MCF 10A (cell line): ENCODE measurements at places on chromosomes 11 and 22. TPM values are rescaled to one million over a fixed set of nuclear protein-coding genes. Genes with fewer than 3 reads are reported as not detected.

The CREB3L1 gene
- total RNA-seq = not detected in 2 replicates

DNA sequence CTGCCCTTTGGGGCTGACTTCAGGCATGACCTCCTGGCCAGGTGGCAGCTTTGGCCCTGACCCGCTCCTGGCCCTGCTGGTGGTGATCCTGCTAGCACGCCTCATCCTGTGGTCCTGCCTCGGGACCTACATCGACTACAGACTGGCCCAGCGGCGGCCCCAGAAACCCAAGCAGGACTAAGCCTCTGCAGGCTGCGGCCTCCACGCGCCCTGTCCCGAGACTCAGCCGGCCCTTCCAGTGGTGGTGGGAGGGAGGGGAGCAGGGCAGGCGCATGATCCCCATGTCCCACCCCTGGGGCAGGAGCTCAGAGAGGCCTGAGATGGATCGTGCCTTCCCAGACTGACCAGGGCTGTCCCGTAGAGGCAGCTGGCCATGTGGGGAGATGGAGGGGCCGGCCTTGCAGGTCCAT lies 2.1 kb downstream of the SMIM38 start:
- no peaks in the 10 kb centered on the region for H3K27me3 ChIP-seq
- peaks cover 5% of the 10 kb centered on the region for H3K4me1 ChIP-seq

- peaks cover 13% of the 10 kb centered on the region for H3K27me3 ChIP-seq
- no peaks in the 10 kb centered on the region for H3K4me1 ChIP-seq
- no peak for DNase-seq
- no peaks in the 10 kb centered on the region for H3K36me3 ChIP-seq
- no peak overlapping the region for H3K27ac ChIP-seq
Observed at GRCh38 chr11:112881461-112881860, 79.8 kb upstream of the NCAM1 start.

DNA sequence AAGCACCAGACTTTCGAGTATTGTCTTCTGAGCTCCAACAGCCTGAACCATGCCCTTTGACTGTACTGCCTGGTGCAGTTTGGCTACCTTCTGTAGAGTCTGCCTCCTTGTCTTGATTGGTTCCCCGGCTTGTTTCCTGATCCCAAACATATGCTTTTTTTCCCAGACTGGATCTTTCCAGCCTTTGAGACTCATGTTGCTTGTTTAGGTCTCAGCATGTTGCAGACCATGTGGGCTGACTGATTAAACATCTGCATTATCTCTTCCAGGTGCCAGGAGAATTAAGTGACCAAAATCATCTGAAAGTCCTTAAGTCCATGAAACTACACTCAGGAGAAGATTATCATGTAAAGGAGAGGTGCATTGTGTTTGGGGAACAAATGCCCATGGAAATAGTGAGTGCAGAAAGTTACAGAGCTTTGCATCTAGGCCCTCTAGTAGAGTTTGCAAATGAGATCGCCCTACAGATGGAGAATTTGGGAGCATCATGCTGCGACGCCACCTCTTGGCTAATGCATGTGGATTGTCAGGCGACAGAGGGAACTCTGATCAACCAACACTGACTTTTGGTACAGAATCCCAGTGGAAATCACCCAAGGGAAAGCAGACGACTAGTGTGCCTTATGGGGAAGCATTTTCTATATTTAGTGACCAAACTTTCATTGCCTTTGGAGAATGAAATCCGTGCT lies 188.8 kb downstream of the BLID start:
- no peaks in the 10 kb centered on the region for H3K36me3 ChIP-seq
- H3K4me1 ChIP-seq = no peaks in the 10 kb centered on the region
- H3K27me3 ChIP-seq = no peaks in the 10 kb centered on the region
- H3K4me3 ChIP-seq = no peak overlapping the region
- DNase-seq = no peak

GRCh38 chr11:12686246-12687060 lies 12.2 kb downstream of the TEAD1 start:
- DNase-seq = no peak
- H3K27me3 ChIP-seq = no peaks in the 10 kb centered on the region

DNA sequence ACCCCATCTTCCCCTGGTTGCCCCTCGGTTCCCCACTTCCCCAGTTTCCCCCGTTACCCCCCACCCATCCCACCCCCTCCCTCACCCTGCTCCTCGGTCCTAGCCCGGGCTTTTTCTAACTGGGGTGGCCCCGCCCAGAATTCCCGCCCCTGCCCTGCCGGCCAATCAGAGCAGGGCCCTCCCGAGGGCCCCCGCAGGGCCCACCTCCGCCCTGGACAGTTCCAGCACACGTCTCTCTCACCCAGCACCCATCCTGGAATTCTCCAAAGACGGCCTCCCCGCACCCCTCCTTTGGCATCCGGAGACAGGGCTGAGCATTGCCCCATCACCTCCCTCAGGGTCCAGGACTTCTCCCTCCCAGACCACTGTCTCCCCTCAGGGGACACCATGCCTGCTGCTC lies at the start of gene H19:
TSS of gene H19 (minus strand) at position 88 of the 400 bp plus-strand sequence.
- no peaks in the 10 kb centered on the region for H3K4me1 ChIP-seq
- no peak for DNase-seq
- H3K4me3 ChIP-seq = no peak within 1 kb of the TSS
- H3K36me3 ChIP-seq = no peaks in the 10 kb centered on the region
- H3K27me3 ChIP-seq = no peaks in the 10 kb centered on the region
- H3K27ac ChIP-seq = no peak within 1 kb of the TSS
